Panc1 (cell line): ENCODE measurements at places on chromosomes 3 and 15.

DNA sequence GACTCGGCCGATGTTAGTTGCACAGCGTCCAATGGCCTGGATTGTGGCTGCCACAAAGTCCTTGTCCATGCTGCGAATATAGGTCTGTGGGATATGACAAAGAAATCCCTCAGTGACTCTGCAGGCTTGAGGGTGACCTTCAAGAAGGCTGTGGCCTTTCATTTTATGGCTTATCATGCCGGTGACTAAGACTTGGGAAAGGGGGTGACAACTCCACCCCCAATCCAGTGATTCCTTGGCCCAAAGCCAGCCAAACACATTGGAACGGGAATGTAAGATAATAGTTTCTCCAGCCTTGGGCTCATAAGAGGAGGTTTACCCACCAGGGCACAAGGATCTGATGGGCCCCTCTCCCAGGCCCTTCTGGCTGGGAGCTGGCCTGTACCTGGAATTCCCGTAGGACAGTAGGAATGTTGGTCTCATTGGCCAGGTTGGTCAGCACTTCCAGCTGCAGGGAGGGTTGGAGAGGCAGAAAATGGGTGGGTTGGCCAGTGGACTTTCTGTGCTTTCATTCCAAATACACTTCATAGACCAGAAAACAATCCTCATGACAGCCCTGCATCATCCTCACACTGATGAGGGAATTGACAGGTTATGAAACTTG lies 30.7 kb upstream of the CPEB1 start:
- H3K4me1 ChIP-seq, result no peaks in the 10 kb centered on the region
- H3K4me3 ChIP-seq, result no peak overlapping the region
- H3K36me3 ChIP-seq, result no peaks in the 10 kb centered on the region
- no peak for DNase-seq

DNA sequence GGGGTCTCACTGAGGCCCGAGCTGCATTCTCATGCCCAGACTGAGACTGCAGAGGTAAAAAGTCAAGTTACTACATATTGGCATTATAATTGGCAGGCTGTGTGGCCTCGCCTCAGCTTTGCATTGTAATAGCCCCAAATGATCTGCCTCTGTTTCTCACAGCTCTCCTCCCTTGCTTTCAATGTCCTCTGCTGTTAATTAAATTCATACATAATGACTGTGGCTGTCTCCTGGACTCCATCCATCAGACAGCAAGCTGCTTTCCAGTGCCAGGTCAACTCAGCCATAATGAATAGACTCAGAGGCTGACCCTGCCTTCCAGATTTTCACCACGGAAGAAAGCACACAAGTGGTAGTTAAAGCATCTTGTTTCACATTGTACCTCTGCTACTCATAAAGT lies 7.6 kb upstream of the RTP4 start:
- no peaks in the 10 kb centered on the region for H3K36me3 ChIP-seq
- DNase-seq, result no peak
- no peaks in the 10 kb centered on the region for H3K27me3 ChIP-seq
- H3K27ac ChIP-seq, result peak overlapping the region; percentile 14; the same call in 1 of the 2 replicates

DNA sequence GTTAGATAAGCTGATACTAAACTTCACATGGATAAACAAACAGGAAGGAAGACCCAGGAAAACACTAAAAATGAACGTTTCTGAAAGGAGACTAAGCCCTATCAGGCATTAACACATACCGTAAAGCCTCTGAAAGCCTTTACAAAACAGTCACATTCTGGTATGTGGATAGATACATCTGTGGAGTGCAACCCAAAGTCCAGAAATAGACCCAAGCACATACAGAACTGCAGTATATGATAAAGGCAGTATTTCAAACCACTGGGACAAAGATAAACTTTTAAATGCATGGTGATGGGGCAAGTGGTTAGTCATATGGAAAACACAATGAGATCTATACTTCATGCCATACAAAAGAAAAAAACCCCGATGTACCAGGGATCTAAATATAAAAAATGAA lies 26.0 kb downstream of the DCBLD2 start:
- H3K27me3 ChIP-seq, result no peaks in the 10 kb centered on the region
- H3K4me1 ChIP-seq, result no peaks in the 10 kb centered on the region; the same call in 1 of the 2 replicates
- no peak for DNase-seq
- H3K36me3 ChIP-seq, result no peaks in the 10 kb centered on the region
- no peak overlapping the region for H3K27ac ChIP-seq

GRCh38 chr15:63601026-63601703 lies 4.0 kb downstream of the FBXL22 start:
- DNase-seq, result no peak
- H3K4me3 ChIP-seq, result peak overlapping the region; percentile 73
- peaks cover 16% of the 10 kb centered on the region for H3K4me1 ChIP-seq

DNA sequence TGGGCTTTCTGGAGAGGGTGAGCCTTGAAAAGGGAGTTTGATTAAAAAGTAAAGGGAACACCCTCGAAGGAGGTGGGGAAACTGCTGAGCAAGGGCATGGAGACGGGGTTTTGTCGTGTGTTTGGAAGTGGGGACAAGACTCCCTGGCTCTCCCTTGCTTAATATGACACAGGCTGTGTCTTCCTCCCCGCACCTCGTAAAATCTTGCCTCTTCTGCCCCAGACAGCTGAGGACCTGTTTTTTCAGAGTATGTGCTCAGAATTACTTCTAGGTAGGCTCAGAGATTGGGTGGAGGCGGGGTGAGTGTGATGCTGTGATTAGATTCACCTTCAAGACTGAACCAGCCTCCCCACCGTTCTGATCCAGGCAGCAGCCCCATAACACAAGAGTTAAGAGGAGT lies 244.4 kb upstream of the TLE3 start:
- H3K27ac ChIP-seq, result no peak overlapping the region
- 0 out of 2 replicates have a peak, but pooled peaks cover 3% of the 10 kb centered on the region for H3K4me1 ChIP-seq
- no peaks in the 10 kb centered on the region for H3K36me3 ChIP-seq
- no peak overlapping the region for H3K4me3 ChIP-seq
- DNase-seq, result no peak

DNA sequence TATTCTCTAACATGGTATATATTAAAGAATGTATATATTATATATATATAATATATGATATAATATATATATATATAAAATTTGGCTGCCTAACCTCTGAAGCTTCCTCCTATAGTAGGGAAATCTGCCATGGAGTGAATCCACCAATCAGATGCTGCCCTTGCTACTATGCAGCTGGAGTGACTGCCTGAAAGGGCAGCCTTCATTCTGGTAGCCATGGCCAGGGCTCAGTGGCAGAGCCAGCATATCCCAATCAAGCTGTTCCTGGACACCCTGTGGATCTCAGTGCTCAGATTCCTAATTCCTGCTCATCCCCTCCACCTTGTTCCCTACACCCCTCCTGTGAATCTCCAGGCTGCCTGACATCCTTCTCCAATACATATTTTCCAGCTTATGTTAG lies 2.2 kb upstream of the SH3GL3 start:
- DNase-seq, result no peak
- no peaks in the 10 kb centered on the region for H3K36me3 ChIP-seq
- H3K4me3 ChIP-seq, result no peak overlapping the region
- H3K4me1 ChIP-seq, result no peaks in the 10 kb centered on the region

- no peak overlapping the region for H3K27ac ChIP-seq
- H3K4me3 ChIP-seq, result no peak overlapping the region
- H3K4me1 ChIP-seq, result no peaks in the 10 kb centered on the region
- DNase-seq, result no peak
- H3K27me3 ChIP-seq, result peaks cover 3% of the 10 kb centered on the region; the same call in 1 of the 2 replicates
- no peaks in the 10 kb centered on the region for H3K36me3 ChIP-seq
Observed at GRCh38 chr15:88262064-88262463, 5.5 kb upstream of the NTRK3 start.
